Activated CD8-positive, alpha-beta T cell treated with anti-CD3 and anti-CD28 coated beads, Interleukin-2, amount 10 ng/mL, durations not matched to agents 7 days and 5 days (primary cell): ENCODE measurements at places on chromosomes 7 and 10. TPM values are rescaled to one million over a fixed set of nuclear protein-coding genes. Genes with fewer than 3 reads are reported as not detected.

- no peak for DNase-seq
These were observed 163.2 kb downstream of the NOC3L start for GRCh38 chr10:94199565-94199964.

DNA sequence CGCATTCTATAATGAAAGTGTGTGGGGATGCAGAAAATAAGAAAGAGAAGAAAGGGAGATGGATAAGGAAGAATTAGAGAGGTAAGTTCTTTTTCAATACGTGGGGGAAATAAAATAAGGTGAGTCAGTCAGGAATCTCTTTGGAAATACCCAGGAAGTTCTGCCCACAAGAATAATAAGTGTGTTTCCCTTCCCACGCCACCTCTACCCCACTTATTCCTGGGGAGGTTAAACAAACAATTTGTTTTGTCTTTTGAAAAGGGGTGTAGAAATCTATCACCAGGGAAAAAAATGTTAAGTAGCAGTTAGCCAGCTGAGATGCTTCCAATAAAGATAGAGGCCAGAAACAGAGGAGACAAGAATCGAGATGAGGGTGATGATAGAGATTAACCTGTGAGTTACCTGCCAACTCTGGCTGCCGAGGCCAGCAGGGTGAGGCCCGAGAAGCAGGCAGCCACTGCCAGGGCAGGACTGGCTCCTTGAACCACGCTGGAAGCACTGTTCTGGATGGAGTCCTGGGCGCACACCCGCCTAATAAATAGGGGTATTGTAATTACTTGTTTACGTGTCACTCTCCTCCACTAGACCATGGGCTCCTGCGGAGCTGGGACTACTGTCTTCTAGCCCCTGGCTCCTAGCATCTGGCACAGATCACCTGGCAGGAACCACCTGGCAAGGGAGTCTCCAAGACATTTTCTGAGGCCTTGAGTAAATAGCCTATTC is 191.3 kb downstream of the FGFR2 start:
- DNase-seq = no peak

FOXP2 gene
- not detected for total RNA-seq

SNX13 gene
- 24.2 TPM for total RNA-seq
